ENCODE measurements at places on chromosomes 12 and 14.

DNA sequence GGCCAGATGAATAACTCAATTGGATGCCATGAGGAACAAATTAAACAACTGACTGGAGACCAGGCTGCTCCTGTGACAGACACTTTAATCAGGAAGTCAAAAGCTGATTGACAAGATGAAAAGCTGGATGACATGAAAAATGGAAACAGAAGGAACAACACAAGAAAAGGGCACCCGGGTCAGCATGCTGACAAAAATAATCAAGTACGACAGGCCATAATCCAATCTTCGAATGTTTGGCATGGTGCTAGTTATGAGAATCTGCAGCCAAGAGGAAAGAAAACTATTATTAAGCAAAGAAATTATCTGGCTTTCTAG, 544.7 kb downstream of the ETNK1 start:
- DNase-seq = no peak

- DNase-seq = no peak
These were observed 181.8 kb downstream of the FUT8 start for GRCh38 chr14:65594153-65594881.

- DNase-seq = peak; percentile 65
These were observed 3.3 kb upstream of the EXOC3L4 start for GRCh38 chr14:103091041-103091882.

- no peak for DNase-seq
These were observed 139.3 kb downstream of the NUBPL start for GRCh38 chr14:31700282-31701074.

DNA sequence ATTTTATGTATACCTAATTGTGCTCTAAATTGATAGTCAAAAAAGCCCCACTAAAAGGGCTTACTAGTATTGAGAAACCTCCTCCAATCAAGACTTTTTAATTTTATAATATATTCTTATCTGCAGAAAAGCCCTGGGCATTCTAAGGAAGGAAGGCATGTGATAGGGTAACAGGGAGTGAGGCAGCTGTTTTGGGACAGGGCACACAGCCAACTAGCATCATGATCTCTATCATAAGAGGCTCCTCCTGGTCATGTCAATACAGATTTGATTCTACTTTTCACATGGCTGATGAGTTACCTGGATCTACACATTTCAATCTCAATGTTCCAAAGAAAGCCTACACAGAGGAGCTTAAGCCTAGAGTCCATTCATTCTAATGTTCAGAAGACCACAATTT, 9.1 kb downstream of the ADAM20 start:
- no peak for DNase-seq

- DNase-seq = no peak
These were observed 114.6 kb downstream of the TMEM132C start for GRCh38 chr12:128381541-128381940.

- DNase-seq = no peak
These were observed 308.3 kb downstream of the DAD1 start for GRCh38 chr14:22280497-22281316.

DNA sequence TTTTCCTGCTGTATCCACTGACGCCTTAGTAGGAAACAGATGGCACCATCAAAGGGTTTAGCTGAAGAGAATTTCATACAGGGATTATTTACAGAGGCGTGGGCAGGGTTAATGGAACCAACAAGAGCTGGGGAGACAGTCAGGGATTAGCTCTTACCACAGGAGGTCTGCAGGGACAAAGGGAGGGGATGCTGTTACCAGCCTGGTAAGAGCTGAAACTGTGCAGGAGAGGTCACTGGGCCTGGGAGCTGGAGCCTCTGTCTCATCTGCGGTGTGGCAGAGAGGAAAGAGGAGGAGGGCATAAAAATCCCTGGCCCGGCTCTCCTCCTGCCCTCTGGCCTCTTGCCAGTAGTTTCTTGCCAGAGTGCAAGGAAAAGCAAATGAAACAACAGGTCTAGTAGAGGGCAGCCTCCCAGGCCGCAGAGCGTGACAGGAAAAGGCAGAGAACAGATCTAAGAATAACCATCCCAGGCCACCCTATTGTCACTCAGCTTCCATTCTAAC, 18.9 kb upstream of the POC1B start:
- no peak for DNase-seq

- DNase-seq = no peak
These were observed 319.0 kb downstream of the FOXG1 start for GRCh38 chr14:29085546-29085945.

DNA sequence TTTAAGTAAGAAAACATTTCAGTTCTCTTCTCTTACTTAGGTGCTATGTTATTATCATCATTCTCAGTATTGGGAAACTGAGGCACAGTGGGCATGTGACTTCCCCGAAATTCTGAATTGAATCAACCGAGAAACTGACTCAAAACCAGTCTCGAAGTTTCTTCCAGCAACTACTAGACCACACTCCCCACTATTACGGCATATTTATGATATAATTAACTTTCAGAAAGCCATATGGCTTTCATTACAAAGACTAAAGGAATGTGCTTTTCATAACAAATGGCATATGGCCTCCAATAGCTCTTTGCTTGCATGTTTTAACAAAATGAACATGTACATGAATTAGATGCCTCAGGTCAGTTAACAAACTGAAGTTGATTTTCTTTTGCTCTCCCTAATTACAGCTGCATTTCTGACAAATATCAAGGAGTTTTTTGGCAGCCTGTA, 182.9 kb upstream of the SLC38A2 start:
- no peak for DNase-seq

- no peak for DNase-seq
These were observed 218.8 kb downstream of the KITLG start for GRCh38 chr12:88361493-88361892.

Measured in activated T-helper 1 cell treated with anti-CD3 and anti-CD28 coated beads, Interleukin-2, amount 50 U/mL, for 16 hours (primary cell).